ENCODE measurements at places on chromosomes 3 and 15. TPM values are rescaled to one million over a fixed set of nuclear protein-coding genes. Genes with fewer than 3 reads are reported as not detected.

DNA sequence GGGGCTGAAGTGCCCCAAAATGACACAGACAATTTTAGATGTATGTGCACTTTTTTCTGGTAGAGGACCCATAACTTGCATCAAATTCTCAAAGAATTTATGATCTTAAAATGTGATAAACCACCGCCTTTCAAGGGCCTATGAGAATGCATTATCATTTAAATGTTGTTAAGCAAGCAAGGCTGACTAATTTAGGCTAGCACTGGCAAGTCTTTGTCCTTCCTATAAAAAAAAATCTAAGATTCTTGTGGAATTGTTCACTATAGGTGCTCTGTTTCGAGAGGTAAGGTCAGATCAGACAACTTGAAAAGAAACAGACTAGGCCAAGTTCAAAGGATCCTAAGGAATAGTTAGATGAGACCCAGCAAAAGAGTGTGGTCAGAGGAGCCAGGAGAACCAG is 128.9 kb upstream of the PHLDB2 start:
- DNase-seq: no peak

DNA sequence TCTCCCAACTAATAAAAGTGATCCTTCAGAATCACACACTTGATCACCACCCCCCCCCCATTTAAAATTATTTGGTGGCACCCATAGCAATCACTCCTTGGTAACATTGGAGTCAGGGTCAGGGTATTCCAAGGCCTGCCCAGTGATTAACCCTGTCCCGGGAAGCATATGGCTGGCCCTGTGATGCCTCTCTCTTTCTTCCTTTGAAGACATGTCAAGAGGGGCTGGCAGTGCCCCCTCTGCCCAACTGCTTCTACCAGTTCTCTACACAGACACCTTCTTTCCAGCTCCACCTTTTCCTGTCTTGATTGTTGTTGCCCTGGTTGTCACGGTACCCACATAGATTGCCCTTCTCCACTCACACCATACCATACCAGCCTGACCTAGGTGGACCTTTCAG is 30.9 kb upstream of the MANF start:
- DNase-seq: no peak

GRCh38 chr15:95868970-95869369 is 461.5 kb upstream of the NR2F2 start:
- DNase-seq: no peak

DNA sequence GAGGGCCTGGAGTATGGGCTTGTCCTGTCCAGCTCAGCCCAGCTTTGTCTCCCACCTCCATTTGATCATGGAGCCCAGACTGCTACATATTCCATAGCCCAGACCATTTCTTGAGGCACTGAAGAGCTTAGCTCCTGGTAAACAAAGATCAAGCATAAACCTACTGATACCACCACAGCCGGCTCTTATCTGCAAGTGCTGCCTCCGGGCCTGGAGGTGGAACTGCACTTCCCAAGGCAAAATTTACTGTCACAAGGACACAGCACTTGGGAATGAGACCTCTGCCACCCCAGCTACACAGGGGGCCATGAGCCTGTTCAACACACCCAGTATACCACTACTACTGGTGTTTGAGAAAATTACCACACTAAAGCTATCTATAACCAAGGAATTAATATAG is 53.7 kb upstream of the PLSCR5 start:
- no peak for DNase-seq

GRCh38 chr15:90046911-90047392 is 45.8 kb downstream of the ZNF710 start:
- DNase-seq: peak; percentile 85

TNFAIP8L3 gene
- not detected for total RNA-seq

DNA sequence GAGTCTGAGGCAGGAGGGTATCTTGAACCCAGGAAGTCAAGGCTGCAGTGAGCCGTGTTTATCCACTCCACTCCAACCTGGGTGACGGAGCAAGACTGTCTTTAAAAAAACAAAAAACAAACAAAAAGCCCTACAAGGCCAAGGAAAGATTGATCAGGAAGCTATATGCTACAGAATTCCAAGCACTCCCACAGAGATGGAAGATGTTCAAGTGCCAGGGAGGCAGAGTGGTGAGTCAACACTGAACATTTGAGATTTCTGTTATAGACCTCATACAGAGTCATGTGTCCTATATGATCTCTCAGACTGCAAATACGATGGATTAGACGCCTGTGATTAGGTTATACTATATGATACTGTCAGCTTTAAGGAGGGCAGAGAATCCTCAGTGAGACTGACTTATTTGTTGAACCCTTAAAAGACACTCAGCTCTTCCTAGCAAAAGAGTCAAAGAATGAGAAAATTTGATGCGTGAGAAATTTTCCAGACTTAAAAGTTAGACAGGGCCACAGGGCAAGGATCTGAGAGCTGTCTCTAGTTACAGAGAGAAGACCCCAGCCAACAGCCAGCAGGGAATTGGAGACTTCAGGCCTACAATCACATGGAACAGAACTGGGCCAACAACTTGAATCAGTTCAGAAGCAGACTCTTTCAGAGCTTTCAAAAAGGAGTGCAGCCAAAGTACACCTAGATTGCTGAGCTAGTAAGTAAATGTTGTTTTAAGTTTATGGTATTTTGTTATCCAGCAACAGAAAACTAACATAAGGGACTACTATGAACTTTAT is 107.6 kb downstream of the PIK3CB start:
- DNase-seq: no peak

DNA sequence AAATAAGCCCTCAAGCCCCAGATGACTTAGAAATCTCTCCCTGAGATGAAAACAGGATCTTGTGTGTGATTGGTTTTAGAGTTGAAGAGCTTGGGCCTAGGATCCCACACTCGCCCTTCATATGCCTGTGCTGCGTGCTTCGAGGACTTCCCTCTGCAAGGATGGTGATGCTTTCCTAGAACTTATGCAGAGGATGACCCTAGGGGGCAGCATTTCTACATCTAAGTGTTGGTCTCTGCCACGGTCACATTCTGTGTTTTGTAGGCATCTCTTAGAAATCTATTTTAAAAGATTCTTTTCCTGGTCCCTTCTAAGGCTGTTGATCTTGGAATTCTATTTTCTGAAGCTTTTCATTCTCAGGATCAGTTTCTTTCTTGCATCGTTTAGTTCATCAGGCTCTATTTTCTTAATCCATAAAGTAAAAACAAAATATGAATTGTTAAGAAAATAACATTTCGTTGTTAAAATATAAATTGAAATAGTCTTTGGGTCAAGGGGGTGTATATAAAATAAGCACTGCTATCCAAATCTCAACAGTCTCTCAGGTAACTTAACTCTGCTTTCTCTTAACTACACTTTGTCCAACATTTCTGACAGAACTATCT is 45.7 kb downstream of the WDR76 start:
- peak; percentile 67 for DNase-seq

SAMD7 gene
- not detected for total RNA-seq

COL6A6 gene
- total RNA-seq: not detected

SOX14 gene
- total RNA-seq: not detected

Data from body of pancreas (tissue), 4 donors.